ENCODE measurements at places on chromosomes 16 and 17.

DNA sequence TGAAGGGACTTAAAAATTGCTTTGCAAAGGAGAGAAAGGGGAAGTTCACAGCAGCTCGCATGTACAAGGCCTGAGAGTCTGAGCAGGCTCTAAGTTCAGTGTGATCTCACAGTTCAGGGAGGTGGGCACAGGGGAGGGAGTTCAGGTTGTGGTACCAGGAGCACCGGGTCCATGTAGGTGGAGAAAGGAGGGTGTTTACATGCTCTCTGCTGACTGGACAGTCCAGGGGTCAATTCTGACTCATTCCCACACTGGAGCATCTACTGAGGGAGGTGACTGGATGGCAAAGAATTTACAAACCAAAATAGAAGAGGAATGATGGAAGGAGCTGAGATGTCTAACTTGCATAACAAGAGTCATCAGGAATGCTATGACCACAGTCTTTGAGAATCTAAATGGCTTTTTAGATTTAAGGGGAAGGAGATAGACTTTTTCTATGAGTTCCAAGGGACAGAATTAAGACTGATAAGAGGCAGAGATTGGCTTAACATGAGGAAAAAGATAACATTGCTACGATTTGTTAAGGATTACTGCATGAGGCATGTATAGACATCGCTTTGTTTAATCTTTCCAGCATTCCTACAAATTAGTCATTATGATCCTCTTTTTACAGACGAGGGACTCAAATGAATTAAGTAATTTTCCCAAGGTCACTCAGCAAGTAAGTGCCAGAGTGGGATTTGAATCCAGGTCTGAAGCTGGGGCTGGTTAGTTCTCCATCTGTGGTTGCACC is 29.9 kb downstream of the MIS12 start:
- DNase-seq, result no peak

GRCh38 chr17:63399316-63399715 is 46.8 kb downstream of the CYB561 start:
- no peak for DNase-seq

DNA sequence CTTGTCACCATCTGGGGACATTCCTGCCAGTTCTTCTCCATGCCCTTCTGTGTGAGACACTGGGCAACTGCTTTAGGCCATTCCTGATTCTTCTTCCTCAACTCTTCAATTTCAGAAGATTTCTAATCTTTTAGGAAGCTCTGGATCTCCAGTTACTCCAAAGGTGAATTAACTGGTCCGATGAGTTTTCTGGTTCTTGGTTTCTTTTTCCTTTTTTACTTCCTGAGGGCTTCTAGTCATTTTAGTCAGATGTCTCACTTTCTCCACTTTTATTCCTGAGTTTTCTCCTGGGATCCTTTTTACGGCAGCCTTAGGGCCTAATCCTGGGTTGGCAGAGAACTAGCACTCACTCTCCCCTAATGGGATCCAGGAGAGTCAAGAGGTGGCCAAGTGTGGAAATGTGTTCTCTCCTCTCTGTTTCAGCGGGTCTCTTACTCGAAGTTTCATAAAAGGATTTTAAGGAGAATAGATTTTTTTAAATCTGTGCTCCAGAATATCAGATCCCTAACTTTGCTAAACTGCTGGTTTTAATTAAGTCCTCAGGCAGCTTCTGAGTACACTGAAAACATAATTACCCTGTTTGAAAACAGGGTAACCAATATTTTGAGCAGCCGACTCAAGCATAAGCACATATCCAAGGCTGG is 107.6 kb downstream of the RMI2 start:
- no peak for DNase-seq

DNA sequence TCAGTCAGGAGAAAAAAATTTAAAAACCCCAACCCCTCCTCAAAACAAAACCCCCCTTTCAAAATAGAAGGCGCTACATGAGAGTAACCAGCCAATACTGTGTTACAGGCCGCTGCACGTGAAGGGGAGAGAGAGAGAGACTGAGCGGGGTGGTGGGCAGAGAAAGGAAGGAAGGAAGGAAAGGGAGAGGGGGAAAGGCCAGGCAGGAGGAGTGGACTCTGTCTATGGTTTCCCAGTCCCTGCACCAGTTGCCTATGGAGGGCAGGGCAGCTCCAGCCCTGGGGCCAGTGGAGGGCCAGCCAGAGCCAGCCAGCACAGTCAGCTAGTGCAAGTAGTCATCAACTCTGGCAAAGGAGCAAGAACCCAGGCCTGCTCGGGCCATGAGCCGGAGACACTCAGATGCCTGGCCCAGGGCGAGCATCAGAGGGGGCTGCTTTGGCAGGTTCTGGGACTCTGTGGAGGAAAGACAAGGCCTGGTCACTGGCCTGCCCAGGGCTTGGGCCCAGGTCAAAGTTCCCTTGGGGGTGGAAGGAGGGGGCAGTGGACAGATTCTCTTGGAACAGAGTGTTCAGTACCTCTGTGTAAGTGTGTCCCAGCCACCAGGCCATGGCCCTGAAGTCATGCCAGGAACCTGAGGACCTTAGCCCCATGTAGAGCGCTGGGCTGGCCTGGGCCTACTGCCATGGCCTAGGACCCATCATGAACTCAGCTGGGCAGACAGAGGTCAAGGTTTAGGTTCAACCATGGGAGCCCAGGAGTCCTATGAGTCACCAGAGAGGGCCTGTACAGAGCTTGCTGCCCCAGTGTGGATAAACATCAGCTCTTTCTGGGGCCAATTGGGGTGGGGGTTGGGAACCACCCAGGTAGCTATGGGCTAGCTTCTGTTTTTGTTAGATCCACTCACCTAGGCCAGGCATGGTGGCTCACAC is 7.3 kb upstream of the GFOD2 start:
- no peak for DNase-seq

DNA sequence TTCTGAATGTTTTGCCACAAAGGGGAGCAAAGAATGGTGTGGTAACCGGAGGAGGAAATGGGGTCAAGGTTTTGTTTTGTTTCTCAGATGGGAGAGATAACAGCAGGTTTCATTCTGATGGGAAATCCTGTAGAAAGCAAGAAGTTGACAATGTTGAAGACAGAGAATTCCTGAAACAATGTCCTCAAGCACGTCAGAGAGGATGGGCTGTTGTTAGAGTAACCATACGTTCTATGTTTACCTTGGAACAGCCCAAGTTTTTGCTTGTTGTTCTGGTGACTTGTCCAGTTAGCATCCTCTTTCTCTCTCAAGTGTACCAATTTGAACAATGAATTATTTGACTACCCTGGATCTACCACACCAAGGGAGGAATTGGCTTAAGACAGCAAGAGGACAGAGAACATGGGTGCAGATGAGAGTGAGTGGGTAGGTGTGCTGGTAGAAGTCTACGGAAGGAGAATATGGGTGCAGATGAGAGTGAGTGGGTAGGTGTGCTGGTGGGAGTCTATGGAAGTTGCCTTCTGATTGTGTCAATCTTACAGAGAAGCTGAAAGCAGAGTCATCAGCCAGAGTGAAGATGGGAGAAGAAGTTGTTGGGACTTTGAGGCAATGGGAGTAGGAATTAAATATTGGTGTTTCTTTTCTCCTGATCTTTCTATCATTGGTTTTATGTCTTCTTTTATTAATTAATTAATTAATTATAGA is 14.8 kb upstream of the NSRP1 start:
- DNase-seq, result no peak

DNA sequence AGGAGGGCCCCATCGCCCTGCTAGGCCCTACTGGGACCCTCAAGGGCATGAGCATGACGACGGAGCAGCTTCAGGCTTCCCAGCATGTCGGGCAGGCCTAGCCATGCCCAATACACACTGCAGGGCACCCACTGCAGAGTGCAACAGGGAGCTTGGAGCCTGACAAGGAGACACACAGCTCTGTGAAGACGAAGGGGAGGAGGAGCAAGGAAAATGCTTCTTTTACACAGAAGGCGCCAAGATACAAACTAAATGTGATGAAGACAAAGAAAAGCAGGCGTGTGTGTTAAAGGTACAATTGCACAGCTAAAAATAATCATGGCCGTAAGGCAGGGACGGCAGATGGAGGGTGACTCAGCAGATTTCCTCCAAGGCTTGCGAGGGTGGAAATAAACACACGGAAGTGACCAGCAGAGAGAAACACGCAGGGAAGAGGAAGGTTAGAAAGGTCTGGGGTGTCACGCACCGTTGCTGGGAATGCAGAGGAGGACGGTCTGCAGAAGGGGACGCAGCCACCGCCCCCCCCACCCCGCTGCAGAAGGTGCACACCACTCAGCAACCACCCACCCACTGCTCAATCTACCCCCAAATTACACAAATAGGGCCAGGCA is 108.5 kb downstream of the ZNF778 start:
- no peak for DNase-seq
